ENCODE measurements at places on chromosomes 3 and 15.

GRCh38 chr3:129620828-129621559 lies 14.5 kb upstream of the PLXND1 start:
- peaks cover 7% of the 10 kb centered on the region for H3K4me1 ChIP-seq
- H3K27me3 ChIP-seq: peaks cover 11% of the 10 kb centered on the region
- no peak for DNase-seq
- H3K27ac ChIP-seq: no peak overlapping the region
- H3K4me3 ChIP-seq: no peak overlapping the region
- no peaks in the 10 kb centered on the region for H3K36me3 ChIP-seq

DNA sequence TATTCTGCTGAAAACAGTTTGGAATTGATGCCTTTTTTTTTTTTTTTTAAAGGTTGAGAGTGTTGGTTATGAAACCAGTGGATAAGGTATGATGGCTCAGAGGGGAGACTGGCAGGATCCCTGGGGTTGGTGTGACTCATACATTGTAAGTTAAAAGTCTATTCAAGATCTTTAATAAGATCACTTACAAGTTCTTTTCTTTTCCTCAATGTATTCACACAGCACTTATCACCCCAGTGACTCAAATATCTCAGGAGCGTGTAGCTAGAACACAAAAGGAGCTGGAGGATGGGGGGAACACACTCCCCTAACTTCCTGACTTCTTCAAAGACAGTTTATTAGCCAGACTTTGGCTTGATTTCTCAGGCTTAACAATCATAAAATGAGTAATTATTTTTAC lies 285.3 kb downstream of the SV2B start:
- H3K4me3 ChIP-seq: no peak overlapping the region
- peaks cover 9% of the 10 kb centered on the region for H3K4me1 ChIP-seq
- H3K36me3 ChIP-seq: peaks cover 30% of the 10 kb centered on the region
- H3K27me3 ChIP-seq: peaks cover 16% of the 10 kb centered on the region

- peaks cover under 1% of the 10 kb centered on the region for H3K27me3 ChIP-seq
- H3K36me3 ChIP-seq: no peaks in the 10 kb centered on the region
- H3K27ac ChIP-seq: no peak overlapping the region
- no peak for DNase-seq
- H3K4me1 ChIP-seq: no peaks in the 10 kb centered on the region
- no peak overlapping the region for H3K4me3 ChIP-seq
Observed at GRCh38 chr3:192929146-192929545, 11.5 kb upstream of the MB21D2 start.

GRCh38 chr15:69916169-69916785 lies 181.4 kb downstream of the TLE3 start:
- H3K27me3 ChIP-seq: peaks cover 7% of the 10 kb centered on the region
- no peak overlapping the region for H3K4me3 ChIP-seq
- no peak for DNase-seq
- no peak overlapping the region for H3K27ac ChIP-seq
- no peaks in the 10 kb centered on the region for H3K36me3 ChIP-seq

DNA sequence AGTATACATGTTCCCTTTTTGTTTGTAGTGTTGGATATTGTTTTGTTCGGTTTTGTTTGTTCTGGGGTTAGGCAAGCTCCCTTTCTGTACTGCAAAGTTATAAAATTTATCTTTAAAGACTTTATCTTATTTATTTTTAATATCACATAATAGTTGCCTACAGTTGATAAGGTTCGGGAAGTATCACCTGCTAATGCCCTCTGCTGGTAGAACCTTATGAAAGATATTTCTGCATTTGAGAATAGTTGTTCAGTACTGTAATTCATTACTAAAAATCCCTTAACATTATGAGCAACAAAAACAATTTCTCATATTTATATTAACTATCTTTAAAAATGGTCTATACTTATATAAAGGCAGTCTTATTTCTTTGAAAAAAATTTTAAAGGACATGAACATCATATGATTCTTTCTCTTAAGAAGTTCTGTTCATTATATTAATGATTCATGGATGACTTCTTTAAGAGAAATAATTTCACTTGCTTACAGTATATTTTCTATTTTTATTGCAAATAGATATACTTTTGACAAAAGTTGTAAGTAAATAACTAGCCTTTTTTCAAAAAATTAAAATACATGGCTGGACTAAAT lies 1126.8 kb downstream of the SI start:
- DNase-seq: no peak

GRCh38 chr15:65337436-65338070 lies 33.1 kb downstream of the RNU5B-1 start:
- H3K27me3 ChIP-seq: peaks cover 10% of the 10 kb centered on the region
- H3K4me1 ChIP-seq: peaks cover 4% of the 10 kb centered on the region
- no peak for DNase-seq
- no peaks in the 10 kb centered on the region for H3K36me3 ChIP-seq

GRCh38 chr15:25058080-25058785 lies 103.4 kb downstream of the SNRPN start:
- no peaks in the 10 kb centered on the region for H3K27me3 ChIP-seq
- H3K36me3 ChIP-seq: peaks cover 97% of the 10 kb centered on the region
- H3K27ac ChIP-seq: no peak overlapping the region

DNA sequence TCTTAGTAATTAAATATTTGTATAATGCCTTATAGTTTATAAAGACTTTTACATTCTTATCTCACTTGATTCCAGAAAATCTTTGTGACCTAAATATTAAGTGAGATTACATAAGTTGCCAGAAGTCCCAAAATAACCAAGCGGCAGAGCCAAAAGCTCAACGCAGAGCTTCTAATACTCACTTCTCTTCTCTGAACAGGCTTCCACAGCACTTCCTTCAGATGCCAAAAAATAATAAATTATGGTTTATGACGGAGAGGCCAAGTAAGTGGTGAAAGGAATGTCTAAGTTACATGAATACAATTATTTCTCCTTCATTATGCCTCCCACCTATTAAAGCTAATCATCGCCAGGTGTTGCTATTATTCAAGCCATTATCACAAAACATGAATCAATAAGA lies 110.3 kb downstream of the GBE1 start:
- H3K27ac ChIP-seq: no peak overlapping the region
- H3K4me3 ChIP-seq: no peak overlapping the region
- H3K4me1 ChIP-seq: no peaks in the 10 kb centered on the region
- H3K36me3 ChIP-seq: no peaks in the 10 kb centered on the region

- H3K27me3 ChIP-seq: no peaks in the 10 kb centered on the region
- no peak for DNase-seq
- peak overlapping the region; percentile 92 for H3K4me3 ChIP-seq
Observed at GRCh38 chr3:156816091-156816793, 9.9 kb upstream of the LEKR1 start.

DNA sequence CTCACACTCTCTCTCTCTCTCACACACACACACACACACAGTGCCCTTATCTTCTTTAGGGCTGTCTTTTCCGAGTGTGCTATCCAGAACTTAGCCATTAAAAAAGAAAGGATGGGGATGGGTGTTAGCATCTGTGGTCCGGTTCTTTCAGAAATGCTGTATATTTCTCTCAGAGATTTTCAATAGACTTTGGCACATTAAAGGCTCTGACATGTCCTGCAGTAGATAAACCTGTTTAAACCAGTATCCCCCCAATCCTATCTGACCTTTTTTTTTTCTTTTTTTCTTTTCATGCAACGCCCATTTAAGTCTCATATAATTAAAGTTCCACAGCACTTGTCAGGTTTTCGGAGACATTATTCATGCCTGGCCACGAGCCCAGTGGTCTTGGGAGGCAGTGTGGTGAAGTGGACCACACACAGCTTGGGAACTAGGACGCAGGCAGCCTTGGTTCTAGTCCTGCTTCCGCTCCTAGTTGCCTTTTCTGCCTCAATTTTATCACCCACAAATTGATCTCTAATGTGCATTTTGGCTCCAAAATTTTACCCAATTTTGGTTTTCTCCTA lies 13.3 kb downstream of the CAV3 start:
- H3K27me3 ChIP-seq: peaks cover 4% of the 10 kb centered on the region
- H3K36me3 ChIP-seq: no peaks in the 10 kb centered on the region
- H3K27ac ChIP-seq: no peak overlapping the region
- H3K4me1 ChIP-seq: no peaks in the 10 kb centered on the region

Data from activated naive CD8-positive, alpha-beta T cell treated with anti-CD3 and anti-CD28 coated beads, Interleukin-2, amount 10 ng/mL, durations not matched to agents 7 days and 5 days (primary cell).